Hepatic stellate cell (primary cell): ENCODE measurements at places on chromosomes 1 and 21.

DNA sequence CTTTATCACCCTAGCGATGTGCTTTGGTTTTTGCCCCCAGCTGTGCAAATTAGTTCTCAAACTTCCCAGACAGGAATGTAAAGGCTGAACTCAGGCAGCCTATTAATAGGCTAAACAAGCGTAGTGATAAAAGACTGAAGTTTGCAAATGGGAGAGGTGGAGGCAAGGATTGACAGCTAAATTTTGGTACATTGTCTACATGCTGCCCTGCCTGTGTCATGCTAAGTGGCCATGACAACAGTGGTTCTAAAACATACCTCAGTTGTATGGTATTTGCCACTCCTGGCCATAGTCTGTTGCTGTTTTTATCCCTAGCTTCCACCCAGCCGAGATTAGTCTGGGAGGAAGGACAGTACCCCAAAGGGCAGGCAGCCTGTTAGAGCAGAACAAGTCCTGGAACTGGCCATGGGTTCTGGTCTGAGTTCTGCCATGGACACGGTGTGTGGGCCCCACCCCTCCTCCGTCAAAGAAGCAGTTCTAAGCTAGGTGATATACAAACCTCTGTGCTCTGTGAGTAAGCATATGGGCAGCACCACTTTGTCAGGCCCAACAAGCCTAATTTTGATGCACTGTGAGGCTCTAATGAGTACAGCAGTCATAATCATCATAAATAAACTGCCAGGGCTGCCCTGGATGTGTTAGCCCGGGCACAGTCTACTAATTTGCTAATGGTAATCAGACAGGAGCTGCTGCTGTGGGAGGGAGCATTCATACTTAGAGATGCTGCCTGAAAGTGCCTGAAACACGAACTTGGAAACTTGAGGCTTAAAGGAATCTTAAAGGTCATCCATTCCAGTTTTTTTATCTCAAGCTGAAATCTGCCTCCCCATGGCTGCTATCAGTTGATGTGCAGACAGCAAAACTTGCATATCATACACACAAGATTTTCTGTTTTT, 177.1 kb downstream of the HHAT start:
- no peak for DNase-seq

- no peak for DNase-seq
These were observed 4.1 kb upstream of the PCBP3 start for GRCh38 chr21:45639206-45640000.

GRCh38 chr1:45922374-45922773, 119.0 kb downstream of the MAST2 start:
- DNase-seq = no peak

DNA sequence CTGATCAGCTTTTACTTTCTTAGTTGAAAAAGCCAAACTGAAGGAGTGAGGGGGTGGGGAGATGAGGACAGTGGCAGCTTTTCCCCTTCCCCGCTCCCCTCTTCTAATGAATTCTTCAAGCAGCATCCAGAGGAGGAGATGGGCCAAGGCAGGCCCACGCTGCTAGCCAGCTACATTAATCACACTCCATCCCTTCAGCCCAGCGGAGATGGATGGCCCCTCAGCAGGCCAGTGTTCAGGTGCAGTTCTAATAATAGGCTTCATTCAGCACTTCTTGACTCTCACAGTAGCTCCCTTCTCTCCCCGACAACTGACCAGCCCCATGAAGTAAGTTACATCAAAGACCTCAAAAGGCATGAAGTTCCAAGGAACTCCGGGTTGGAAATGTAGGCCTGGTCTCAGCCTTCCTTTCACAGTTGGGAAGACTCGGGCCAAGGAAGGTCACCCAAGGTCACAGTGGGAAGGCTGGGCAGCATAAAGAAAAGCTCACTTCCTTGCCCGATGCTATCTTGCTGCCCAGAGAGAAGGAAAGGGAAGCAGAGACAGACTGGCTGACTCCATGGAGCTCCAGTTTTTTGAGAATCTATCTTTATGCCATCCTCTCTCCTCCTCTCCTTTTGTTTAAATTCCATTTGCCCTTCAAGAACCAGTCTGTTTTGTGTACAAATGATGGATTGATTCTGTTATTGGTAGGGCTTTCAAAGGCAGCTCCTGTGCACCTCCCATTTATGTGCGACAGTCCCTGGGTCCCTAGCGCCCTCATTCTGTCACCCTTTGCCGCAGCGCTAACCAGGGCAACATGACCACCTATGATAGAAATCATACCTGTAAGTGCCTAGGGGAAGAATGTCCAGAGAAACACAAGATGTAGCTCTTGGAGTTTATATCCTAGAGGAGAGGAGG, 139.1 kb downstream of the TNR start:
- DNase-seq = no peak

- no peak for DNase-seq
These were observed 392.7 kb upstream of the LRRC7 start for GRCh38 chr1:69175053-69175452.

DNA sequence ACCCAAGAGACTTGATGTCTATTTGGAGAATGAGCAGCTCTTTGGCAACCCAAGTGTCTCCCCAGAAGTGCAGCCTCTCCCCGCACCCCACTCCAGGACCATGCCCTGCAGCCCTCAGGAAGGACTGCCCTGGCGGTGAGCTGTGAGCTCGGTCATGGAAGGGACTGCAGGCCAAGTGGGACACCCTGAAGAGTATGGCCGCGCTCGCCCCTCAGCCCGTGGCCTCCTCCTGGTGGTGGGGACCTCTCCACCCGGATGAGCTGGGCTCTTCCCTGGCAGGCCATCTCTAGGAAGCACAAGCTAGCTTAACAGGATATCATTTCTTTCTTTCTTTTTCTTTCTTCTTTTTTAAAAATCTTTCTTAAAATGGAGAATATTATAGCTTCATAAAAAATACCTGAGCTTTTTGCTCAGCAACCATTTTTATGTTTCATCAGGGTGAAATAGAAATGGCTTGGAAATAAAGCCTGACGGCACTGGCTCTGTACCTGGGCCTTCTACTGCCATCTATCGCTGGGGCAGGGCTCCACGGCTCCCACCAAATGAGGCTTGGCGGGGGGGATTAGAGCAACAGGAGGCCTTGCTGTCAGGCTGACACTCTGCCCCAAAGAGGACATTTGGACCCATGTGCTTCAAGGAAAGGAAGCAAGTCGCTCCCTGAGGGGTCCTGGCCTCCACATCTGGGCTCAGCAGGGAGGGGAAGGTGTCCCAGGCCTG, 296.2 kb upstream of the VAMP3 start:
- no peak for DNase-seq

DNA sequence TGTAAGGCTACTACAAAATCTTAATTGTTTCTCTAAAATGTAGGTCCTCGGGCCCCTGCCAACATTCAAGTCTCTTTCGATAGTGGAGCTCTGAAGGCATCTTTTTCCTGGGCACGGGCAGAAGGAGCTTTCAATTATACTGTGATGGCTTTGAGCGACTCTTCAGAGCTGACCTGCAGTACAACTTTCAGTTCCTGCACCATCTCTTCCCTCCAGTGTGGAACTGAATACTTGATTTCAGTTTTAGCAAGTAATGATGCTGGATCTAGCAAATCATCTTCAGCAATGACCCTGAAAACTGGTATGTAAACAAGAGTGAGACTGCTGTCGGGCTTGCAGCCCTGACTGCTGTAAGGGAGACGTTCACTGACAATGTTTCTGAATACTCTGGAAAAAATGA, 9.6 kb downstream of the FNDC7 start:
- no peak for DNase-seq

DNA sequence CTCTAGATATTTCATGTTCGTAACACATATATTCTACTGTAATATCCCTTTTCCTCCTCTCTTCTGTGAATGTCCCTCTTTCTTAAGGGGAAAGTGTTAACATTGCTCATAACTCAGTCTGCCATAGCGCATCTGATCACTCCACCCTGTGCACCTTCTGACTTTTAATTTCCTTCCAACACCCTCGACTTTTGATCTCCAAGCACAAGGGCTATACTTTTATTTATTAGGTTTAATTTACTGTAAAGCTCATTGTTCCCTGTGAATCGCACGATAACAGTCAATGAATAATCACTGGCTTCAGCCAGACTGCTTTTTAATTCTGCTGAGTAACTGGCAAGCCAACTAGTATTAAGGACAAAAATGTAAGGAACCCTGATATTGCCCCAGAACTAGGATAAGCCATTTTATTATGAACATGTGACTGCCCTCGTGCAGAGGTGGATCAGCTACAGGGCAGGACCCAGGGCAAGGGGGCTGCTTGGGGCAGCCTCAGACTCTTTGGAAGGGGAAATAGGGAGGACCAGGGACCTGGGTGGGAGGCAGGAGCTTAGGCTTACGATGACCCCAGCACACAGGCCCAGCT, 2.6 kb upstream of the ETS2 start:
- DNase-seq = no peak

GRCh38 chr21:31732597-31733550, 956 bp upstream of the SCAF4 start:
- DNase-seq = peak; percentile 13

- peak; percentile 93 for DNase-seq
These were observed 4.9 kb upstream of the TNFRSF1B start for GRCh38 chr1:12161662-12162458.

GRCh38 chr1:98322966-98323365, 338.6 kb upstream of the SNX7 start:
- DNase-seq = no peak

- no peak for DNase-seq
These were observed 26.8 kb downstream of the SLC27A3 start for GRCh38 chr1:153801786-153802697.

GRCh38 chr1:154533952-154534844, 24.3 kb downstream of the UBE2Q1 start:
- no peak for DNase-seq

GRCh38 chr1:199834711-199835110, 192.8 kb upstream of the NR5A2 start:
- no peak for DNase-seq

GRCh38 chr1:206757524-206758266, 12.9 kb upstream of the IL19 start:
- no peak for DNase-seq

GRCh38 chr1:8004113-8004802, 21.9 kb downstream of the ERRFI1 start:
- no peak for DNase-seq

GRCh38 chr1:54540582-54541295, 7.3 kb upstream of the ACOT11 start:
- no peak for DNase-seq

GRCh38 chr1:20499105-20499504, 8.8 kb downstream of the MUL1 start:
- DNase-seq = no peak

- peak; percentile 96 for DNase-seq
These were observed 27.1 kb downstream of the ZBTB17 start for GRCh38 chr1:15948595-15949452.

DNA sequence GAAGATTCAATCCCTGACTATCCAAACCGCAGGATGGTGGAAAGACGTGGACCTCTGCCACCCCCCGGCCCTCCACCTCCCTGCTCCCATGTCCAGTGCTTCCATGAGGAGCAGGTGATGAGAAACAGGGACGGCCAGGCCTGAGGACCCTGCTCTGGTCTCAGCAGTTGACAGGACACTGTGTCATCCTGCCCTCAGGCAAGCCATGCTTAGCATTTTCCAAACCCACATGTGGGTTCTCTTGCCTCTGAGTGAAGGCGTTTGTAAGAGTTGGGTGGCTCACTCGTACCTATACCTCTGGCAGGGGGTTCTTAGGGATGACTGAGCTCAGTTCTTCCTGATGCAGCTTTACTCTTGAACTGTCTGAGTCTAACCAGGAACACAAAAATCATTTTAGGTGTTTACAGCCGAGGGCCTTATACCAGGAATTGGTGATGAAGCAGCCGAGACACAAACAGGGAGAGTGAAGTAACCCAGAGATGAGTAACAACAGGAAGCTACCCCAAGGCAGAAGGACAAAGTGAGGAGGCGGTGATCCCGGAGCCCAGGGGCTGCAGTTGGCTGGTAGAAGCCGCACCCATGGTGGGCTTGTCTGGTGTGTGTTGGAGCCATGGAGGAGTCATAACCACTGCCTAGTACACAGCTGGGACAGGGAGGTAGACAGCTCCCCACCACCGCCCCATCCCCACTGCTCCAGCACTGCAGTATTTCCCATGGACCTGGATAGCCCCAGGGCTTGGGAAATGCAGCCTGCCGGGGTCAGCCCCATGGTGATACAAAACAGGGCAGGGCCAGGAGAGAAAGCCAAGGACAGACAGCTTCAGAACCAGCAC, 21.4 kb downstream of the MYBPH start:
- DNase-seq = no peak

DNA sequence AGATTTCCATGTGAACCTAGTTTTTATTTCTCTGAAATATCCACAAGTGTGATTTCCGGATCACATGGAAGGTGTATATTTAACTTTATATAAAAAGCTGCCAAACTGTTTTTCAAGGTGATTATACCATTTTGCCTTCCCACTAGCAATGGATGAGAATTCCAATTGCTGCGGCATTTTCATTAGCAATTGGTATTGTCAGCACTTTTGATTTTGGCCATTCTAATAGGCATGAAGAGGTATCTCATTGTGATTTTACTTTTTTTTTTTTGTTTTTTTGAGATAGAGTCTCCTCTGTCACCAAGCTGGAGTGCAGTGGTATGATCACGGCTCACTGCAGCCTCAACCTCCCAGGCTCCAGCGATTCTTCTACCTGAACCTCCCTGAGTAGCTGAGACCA, 5.0 kb upstream of the CYB5R1 start:
- DNase-seq = no peak

- DNase-seq = no peak
These were observed 15.0 kb upstream of the ANGPTL1 start for GRCh38 chr1:178885869-178886268.

- DNase-seq = no peak
These were observed 296.1 kb downstream of the HHIPL2 start for GRCh38 chr1:222251847-222252246.

GRCh38 chr1:20124456-20125057, 5.2 kb upstream of the PLA2G2D start:
- no peak for DNase-seq

- DNase-seq = peak; percentile 23
These were observed 126.2 kb downstream of the GIPC2 start for GRCh38 chr1:78171736-78172590.

DNA sequence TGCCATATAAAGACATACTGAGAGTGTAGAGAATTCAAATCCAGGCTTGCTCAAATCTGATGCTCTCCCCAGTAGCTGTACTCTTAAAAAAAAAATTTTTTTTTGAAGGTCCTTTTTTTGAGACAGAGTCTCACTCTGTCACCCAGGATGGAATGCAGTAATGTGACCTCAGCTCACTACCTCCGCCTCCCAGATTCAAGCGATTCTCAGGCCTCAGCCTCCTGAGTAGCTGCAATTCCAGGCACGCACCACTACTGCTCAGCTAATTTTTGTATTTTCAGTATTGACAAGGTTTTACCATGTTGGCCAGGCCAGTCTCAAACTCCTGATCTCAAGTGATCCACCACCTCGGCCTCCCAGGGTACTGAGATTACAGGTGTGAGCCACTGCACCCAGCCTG, 28.7 kb downstream of the STYXL2 start:
- no peak for DNase-seq

DNA sequence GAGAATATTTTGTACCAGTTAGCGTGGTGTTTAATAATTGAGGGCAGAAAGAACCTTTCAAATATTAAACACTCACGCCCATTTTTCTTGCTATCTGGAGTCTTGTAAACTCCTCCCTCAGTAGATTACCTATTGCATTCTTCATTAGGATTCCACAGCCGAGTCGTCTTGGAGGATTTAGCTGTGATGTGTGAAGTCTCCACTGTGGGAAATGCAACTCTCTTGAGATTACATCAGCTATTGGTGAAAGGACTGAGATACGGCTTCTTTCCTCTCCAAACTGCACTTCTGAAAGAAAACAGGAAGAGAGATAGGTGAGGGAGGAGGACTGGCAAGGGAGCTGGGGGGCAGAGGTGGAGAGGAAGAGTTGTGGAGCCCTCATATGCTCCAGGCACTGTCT, 36.1 kb downstream of the ACTA1 start:
- DNase-seq = no peak
